ENCODE measurements at places on chromosomes 2 and 18. TPM values are rescaled to one million over a fixed set of nuclear protein-coding genes. Genes with fewer than 3 reads are reported as not detected.

CD207 gene
- total RNA-seq = not detected

INO80B gene
- 9.2 TPM for total RNA-seq

ERCC3 gene
- total RNA-seq = 43.7 TPM

HAAO gene
- total RNA-seq = 2.7 TPM

RBFA gene
- total RNA-seq = 63.1 TPM

LIMS3 gene
- total RNA-seq = 3.0 TPM

CYP27C1 gene
- total RNA-seq = 1.1 TPM

TMEFF2 gene
- total RNA-seq = 88.4 TPM

GPAT2 gene
- 1.2 TPM for total RNA-seq

- no peak for DNase-seq
Observed at GRCh38 chr2:60858897-60859311, 22.5 kb upstream of the REL start.

GRCh38 chr2:120818441-120818920, 82.8 kb downstream of the GLI2 start:
- no peak for DNase-seq

DNA sequence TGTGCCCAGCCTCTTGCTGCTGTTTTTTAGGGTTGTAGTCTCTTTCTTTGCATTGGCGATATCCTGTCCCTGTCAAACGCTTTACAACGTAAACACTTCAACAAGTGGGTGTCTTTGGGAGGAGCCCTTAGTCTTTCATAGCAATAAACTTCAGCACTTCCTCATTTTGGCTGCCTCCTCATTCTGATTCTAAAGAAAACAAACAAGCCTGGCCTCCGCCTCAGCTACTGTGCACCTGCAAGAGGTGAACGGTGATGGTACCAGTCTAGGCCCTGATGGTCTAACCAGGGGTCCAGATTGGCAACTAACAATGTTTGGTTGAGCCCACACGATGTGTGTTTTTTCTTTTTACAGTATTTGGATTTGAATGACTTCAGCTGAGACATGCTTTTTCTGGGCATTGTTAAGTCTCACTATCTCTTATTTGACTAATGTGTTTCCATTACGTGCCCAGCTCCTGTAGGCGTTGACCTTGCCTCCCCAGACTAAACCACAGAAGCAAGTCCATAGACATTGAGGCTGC, 53.2 kb upstream of the CUL3 start:
- no peak for DNase-seq

DNA sequence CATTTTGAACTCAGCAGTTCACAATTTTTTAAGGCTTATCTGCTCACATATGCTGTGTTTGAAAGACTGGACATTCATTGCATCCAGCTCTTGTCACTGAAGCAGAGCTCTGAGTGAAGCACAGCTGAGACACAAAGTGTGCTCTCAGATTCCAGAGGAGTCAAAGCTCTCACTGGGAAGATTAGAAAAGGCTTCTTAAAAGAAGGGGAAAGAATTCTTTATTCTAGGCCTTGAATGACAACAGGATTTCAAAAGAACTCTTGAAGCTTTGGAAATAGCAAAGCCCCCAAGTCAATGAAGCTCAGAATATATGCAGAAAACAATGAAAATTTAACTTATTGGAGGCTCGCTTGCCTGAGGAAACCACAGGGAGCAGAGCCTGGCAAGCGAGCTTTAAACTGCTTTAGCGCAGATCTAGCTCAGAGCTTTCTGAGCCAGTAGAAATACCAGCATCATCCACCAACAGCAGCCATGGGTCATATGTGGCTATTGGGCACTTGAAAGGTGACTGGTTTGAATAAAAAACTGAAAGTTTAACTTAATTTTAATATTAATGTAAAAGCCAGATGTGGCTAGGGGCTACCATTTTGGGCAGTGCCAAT, 369.7 kb downstream of the OSR1 start:
- DNase-seq = no peak

DNA sequence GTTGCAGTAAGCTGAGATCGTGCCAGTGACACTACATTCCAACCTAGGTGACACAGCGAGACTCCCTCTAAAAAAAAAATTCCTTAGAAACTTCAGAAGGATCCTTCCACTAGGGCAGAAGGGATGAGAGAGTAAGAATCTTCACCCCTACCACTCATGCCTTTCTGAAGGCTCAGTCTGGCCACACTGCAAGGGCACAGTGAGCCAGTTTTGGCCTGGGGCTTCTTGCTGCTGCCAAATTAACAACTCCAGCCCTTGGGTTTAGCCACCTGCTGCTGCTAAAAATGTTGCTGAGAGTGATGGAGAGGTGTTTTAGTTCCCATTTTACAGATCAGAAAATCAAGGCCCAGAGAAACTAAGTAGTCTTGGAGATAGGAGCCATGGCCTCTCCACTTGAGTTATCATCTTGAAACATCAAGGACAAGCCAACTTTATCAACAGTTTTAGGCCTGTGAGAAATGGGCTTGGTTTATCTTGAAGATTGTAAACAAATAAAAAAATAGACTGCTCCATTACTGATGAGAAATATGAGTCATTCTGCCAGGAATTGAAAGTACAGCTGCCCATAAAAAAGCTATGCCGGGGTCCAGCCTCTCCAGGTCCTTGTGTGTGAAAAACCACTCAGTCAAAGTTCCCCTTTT, 31.9 kb upstream of the CASP8 start:
- DNase-seq = no peak

DNA sequence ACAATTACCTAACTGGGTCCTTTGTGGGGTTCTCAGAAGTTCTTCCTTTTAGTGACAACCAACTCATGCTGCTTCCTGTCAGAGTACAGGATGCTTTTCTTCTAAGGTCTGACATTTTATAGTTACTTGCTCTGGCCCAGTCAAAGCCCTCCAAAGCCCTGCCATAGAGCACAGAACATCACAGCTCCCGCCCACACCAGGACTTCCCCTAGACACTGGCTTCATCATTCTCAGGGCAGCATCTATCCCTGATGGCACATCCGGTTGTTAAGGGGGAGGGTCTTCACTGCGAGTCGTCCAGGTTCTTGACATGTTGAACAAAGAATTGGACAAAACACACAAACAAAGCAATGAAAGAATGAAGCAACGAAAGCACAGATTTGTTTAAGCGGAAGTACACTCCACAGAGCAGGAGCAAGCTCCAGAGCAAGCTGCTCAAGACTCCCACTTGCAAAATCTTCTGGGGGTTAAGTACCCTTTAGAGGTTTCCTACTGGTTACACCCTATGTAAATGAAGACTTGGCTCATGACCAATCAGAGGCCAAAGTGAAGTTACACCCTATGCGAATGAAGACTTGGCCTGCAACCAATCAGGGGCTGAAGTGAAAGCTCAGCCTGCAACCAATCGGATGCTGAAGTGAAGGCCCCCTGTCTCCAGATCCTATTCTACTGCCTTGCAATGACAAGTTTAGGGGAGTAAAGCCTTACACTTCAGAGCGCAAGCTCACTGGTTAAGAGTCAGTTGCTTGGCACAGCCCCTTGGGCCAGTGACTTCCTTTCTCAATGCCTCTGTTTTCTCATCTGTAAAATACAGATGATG, 79.0 kb downstream of the HDAC4 start:
- no peak for DNase-seq

DNA sequence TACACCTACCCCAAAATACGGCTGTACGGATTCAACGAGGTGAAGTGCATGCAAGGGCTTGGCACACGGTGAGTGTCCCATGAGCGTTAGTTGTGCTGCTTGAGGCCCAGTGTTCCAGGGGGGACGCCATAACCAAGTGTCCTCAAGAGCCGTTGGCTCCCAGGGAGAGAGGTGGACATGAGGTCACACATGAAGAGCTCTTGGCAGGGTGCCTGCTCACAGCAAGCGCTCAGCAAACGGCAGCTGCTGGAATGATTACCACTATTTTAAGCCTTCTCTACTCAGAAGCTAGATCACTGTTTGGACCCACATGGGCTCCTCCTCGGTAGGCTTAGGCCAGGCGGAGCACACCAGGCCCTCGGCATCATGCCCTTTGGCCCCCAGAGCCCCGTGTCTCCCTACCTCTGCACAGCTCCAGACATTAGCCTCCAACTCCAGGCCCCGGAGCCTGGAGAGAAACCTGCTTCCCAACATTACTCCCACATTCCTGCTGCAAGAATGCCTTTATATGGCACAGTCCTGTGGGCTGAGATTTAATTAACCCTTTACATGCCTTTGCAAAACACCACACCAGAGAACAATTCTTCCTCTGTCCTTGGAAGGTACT, 68.4 kb upstream of the PPP1CB start:
- DNase-seq = peak; percentile 12

GRCh38 chr2:108253106-108253505, 13.3 kb downstream of the SULT1C3 start:
- DNase-seq = no peak

DNA sequence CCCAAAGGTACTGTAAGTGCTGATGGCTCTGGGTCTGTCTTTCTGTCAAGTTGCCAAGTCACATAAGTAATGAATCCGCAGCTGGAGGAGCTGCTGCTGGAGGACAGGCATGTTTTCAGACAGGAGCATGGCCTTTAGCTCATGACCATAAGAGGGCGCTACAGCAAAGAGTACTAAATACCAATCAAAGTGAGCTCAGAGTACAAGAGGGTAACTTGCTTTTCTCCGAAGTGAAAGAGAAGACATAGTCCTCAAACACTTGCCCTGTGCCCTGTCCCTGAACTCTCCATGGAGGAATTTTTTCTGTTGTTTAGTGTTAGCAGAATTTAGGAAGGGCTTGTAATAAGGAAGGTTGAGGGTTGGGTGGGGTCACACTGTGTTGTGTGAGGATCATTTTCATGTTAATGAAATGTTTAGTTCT, 58.0 kb upstream of the EML6 start:
- DNase-seq = no peak

GRCh38 chr18:75548353-75548905, 120.9 kb upstream of the SMIM21 start:
- DNase-seq = no peak

- DNase-seq = no peak
Observed at GRCh38 chr18:8951491-8951890, 151.0 kb upstream of the NDUFV2 start.

GRCh38 chr2:159322419-159322818, 35.9 kb upstream of the WDSUB1 start:
- DNase-seq = no peak

GRCh38 chr2:85085563-85085962, 47.6 kb upstream of the TCF7L1 start:
- DNase-seq = no peak

GRCh38 chr2:30417253-30417652, 29.8 kb upstream of the LCLAT1 start:
- DNase-seq = no peak

GRCh38 chr2:165958313-165958960, 4.9 kb upstream of the TTC21B start:
- no peak for DNase-seq

GRCh38 chr2:3951131-3951954, 248.0 kb downstream of the DCDC2C start:
- no peak for DNase-seq

GRCh38 chr2:202519453-202519852, 115.3 kb upstream of the FAM117B start:
- no peak for DNase-seq

GRCh38 chr2:43832457-43832856, 6.2 kb downstream of the ABCG5 start:
- no peak for DNase-seq

GRCh38 chr2:156986339-156986988, 271.0 kb upstream of the GALNT5 start:
- DNase-seq = no peak

DNA sequence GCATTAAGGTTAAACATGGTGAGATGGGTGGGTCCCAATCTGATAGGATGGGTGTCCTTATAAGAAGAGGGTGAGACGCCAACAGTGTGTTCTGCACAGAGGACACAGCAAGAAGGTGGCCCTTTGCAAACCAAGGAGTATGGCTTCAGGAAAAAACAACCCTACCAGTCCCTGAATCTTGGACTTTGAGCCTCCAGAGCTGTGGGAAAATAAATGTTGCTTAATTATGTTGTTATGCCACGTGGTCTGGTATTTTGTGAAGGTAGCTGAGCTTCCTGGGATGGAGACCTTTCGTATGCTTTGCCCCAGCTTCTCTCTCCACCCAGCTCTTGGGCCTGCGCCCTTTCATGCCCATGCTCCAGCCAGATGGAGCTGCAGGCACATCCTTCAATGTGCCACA, 114.2 kb upstream of the EPC2 start:
- DNase-seq = no peak

DNA sequence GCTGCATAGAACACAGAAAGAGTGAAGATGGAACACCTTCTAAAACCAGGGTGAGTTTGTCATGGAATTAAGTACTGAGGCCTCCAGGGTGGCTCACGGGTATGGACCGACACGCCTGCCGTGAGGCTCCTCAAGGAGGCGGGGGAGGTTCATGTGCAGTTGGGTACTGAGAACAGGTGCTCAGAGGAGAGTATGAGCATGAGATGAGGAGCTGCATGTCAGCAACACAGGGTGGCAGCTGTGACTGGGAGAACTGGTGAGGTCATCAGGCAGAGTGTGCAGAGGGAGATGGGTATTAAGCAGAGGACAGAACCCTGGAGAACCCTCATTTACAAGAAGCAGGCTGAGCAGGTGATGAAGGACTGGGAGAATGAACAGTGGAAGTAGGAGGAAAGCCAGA, 63.2 kb upstream of the KLHL29 start:
- no peak for DNase-seq

- no peak for DNase-seq
Observed at GRCh38 chr18:24595561-24596031, 135.2 kb downstream of the HRH4 start.

DNA sequence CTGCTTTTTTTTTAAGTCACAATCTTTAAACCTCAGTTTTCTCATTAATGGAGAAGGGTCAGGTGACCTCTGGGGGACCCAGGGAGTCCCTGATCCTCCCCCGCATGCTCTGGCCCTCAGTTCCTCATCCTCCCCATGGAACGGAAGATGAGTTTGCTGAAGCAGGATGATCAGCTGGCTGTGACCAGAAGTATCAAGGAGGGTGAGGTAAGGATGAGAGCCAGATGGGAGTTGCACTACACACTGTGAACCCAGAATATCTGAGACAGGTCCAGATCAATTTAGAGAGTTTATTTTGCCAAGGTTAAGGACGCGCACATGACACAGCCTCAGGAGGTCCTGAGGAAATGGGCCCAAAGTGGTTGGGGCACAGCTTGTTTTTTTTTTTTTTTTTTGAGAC, 3.8 kb downstream of the CATIP start:
- DNase-seq = no peak

DNA sequence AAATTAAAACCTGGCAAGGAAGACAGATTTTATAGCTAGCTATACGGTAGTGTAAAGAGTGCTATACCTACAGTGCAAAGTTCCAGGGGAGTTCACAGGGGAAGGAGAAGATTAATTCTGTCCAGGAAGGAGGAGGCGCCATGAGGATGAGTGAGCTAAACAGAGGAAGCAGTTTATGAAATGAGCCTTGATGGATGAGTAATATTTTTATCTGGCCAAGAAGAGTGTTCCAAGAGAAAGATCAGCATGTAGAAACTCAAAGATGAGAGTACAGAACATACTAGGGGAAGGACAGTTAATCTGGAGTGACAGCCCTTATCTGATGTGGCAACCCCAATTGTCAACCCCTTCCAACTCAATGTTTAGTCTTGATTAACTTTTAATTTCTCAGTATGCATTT, 54.8 kb downstream of the CDH20 start:
- DNase-seq = no peak

DNA sequence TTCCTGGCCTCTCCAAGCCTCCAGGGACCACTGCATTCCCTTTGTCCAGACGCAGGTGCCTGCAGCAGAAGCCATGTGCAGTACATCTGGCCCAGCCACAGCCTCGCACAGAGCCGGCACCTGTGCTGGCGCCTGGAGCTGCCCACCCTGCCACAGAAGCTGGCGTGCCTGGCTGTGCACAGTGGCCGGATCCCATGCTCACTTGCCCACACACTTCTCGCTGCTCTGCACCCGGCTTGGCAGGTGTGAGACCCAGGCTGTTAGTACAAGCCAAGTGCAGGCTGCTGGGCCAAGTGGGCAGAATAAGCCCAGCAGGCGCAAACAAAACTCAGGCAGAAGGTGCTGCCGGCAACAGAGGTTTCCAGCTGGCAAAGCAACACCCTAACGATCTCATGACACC, 124.5 kb upstream of the CCDC150 start:
- DNase-seq = peak; percentile 46
